ENCODE measurements at places on chromosomes 1 and 21.

DNA sequence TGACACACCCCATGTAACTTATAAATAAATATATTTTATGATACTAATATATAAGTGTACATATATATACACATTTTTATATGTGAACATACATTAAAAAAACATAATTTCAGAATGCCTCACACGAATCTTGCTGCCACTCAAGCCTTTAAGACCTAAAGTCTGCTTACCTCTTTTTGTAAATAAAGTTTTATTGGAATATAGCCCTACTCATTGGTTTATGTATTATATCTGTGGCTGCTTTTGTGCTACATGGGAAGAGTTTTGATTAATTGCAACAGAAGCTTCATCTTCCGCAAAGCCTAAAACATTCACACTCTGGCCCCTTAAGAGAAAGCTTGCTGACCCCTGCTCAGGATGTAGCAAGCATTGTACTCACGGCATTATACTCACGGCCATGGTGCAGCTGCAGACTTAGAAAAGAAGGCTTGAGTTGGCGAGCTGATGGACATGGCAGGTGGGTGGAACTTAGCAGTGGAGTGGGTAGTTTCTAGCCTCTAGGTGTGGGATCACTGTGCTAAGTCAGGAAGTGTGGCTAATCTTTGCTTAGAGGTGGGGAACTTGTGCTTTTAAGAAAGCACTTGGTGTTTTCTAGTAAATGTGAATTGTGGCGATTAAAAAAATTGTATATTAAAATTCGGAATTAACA, 80.8 kb downstream of the DYRK1A start:
- DNase-seq = no peak

- no peak for DNase-seq
Observed at GRCh38 chr1:83034851-83035250, 964.1 kb downstream of the TTLL7 start.

GRCh38 chr1:112513112-112513870, 4.5 kb downstream of the WNT2B start:
- DNase-seq = no peak

DNA sequence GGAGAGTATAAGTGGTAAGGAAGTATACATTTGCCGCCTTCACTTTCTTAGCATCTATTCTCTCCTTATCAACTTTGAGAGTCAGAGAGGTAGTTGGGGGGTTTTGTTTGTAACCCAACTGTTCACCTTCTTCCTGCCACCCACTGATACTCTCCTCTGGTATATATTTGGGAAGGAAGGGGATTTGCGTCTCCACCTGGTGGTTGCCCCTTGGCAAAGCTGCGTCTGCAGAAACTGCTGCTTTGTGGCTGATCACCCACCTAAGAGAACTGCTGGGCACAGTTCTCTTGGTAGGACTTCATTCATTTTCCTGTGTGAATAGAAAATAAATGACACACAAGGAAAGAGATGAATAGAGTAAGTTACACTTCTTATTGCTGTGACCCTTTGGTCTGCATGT, 87.0 kb downstream of the SYT14 start:
- DNase-seq = no peak

DNA sequence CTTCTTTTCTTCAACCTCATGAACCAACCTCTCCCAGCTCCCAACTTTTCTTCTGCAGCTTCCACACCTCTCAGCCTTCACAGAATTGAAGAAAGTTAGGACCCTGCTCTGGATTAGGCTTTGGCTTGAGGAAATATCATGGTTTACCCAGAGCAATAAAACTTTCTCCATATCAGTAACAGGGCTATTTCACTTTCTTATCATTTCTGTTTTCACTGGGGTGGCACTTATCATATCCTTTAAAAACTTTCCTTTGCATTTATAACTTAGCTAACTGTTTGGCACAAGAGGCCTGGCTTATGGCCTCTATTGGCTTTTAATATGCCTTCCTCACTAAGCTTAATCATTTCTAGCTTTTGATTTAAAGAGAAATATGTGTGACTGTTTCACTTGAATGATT, 9.4 kb upstream of the FAM3B start:
- no peak for DNase-seq

GRCh38 chr1:85582687-85583591, 2.4 kb downstream of the CCN1 start:
- DNase-seq = no peak

DNA sequence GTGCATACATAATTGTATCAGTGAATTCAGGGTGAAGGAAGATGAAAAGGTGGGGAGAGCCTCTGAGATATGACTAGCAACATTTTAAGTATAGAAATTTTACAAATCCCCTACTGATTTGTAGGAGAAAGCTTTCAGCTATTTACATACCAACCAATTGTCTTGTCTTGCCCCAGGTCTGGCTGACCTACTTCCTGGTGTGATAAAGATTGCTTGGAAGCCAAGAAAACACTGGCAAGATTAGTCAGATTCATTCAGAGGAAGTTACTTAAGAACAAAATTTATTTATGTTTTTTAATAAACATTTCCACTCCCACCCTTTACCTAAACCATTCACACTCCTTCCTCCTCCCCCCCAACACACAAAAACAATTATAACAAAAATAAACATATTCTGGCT, 17.5 kb downstream of the PTGS2 start:
- DNase-seq = no peak

- DNase-seq = no peak
Observed at GRCh38 chr1:153985341-153985912, 712 bp downstream of the RAB13 start.

GRCh38 chr1:221635305-221635704, 106.6 kb downstream of the DUSP10 start:
- no peak for DNase-seq

DNA sequence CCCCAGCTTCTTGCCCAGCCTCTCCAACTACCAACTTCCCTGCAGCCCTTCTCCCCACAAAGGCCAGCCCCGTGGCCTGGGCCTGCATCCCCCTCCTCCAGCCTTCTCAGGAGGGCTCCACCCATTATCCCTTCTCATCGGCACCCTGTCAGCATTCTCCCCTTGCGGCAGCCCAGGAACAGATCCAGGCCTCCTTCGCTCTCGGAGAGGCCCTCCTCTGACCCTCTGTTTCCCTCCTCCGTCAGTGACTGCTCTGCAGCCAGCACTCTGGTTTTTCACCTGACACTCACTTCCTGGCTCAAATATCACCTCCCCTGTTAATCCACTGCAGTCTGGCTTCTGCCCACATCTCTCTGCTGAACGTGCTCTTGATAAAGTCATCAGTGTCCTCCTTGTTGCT, 17.5 kb downstream of the ADGRB2 start:
- DNase-seq = no peak

- DNase-seq = no peak
Observed at GRCh38 chr1:9590945-9591668, 2.4 kb downstream of the TMEM201 start.

DNA sequence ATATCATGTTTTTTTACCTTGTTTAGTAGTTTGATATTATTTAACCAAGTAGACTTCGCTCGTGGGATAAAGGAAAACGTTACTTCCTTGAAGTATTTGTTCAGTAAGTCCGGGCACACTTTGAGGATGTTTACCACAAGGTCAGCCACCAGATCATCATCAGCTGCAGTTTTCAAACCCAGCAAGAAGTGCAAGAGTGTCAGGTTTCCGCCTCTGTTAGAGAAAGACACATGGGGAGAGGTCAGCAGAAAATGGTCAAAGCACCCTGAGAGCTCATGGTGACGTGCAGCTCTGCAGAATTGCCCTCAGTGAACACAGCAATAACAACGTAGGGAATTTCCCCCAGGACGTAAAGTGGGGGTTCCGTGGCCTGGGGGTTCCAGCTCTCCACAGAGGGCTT, 24.4 kb downstream of the URB1 start:
- no peak for DNase-seq

- no peak for DNase-seq
Observed at GRCh38 chr1:150409504-150410362, 45.8 kb downstream of the RPRD2 start.

GRCh38 chr21:43858806-43859648, 6.0 kb upstream of the AGPAT3 start:
- no peak for DNase-seq

- no peak for DNase-seq
Observed at GRCh38 chr1:51897699-51898031, 19.1 kb upstream of the NRDC start.

- DNase-seq = no peak
Observed at GRCh38 chr1:12539320-12539704, 78.7 kb downstream of the DHRS3 start.

- no peak for DNase-seq
Observed at GRCh38 chr1:6054596-6054995, 8.9 kb downstream of the KCNAB2 start.

DNA sequence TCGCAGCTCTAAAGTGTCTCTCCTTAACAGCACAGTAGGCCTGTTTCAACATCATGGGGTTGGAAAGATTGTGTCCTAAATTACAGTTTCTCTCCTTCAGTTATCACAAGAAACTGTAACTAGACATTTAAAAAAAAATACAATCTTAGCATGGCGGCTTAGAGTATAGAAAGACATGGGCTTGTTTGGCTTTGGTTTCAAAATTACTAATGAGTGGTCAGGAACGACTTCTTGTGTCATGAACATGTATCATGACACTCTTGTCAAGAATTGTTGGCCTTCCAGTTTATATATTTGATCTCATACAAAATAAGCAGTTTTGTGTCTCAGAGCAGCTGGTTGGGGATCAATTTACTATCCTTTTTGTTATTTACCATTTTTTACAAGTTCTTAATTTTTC, 2.1 kb downstream of the GJA8 start:
- no peak for DNase-seq

DNA sequence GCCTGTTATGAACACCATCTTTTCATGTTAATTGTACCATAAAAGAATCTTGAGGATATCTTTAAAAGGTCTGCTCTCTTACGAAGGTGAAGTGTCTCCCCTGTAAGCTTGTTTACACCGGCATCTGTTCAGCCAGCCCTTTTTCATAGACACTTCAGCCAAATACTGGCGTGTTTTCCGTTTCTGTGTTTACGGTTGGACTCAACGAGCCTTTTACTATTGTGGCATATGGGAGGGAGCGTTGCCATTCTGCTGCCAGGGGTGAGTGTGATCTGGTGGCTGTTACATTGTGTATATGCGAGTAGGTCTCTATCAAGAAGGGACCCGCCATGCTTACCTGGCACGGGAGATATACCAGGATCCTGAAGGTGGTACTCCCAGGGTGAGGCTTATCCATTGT, 433.8 kb downstream of the CAMTA1 start:
- DNase-seq = no peak

DNA sequence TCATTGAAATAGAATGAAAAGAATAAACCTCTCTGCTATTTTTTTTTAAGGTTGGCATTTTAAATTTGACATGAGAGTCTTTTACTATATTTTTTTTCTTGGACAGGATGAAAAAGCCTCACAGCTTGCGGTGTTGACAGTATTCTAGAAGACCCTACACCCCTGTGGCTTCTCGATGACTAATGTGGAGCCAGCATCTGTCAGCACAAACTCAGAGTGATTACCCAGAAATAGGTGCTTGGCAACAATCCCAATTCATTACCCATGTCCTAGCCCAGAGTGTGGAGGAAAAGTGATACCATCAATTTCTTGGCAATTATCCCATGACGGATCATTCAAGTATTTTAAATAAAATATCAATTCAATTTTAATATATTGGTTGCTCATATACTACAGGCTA, 186.8 kb upstream of the MAP1LC3C start:
- DNase-seq = no peak

DNA sequence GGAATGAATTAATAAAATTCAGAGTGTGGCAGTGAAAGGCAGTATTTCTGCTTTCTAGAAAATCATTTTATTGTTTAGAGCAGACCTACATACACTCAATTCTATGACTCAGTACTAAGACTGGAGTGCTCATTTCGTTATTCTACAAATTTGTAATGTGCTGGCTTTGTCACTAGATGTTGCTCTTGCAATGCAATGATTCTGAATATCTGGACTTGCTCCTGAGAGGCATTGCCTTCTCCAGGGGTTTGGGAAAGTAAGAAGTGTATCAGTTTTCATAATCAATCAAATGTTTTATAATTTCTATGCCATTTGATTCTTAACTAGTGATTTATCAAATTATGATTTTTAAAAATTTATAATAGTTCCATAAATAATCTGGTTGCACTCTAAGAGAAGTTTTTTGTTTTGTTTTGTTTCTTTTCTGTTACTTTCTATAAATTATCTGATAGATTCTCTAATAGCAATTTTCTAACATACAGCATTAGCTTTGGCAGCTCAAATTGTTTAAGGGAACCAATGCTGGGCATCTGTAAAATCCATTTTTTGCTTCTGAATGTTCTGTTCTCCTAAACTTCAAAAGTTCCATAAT, 280.5 kb upstream of the SGIP1 start:
- DNase-seq = peak; percentile 55

GRCh38 chr1:204528677-204529076, 12.5 kb downstream of the MDM4 start:
- DNase-seq = no peak

GRCh38 chr1:244340396-244340795, 111.3 kb downstream of the ADSS2 start:
- DNase-seq = no peak

GRCh38 chr1:156852418-156852874, 6.5 kb downstream of the INSRR start:
- no peak for DNase-seq

- DNase-seq = no peak
Observed at GRCh38 chr1:184330875-184331274, 56.0 kb upstream of the C1orf21 start.

- no peak for DNase-seq
Observed at GRCh38 chr1:230948301-230948700, 30.4 kb downstream of the TTC13 start.

- DNase-seq = no peak
Observed at GRCh38 chr1:183467687-183468086, 4.6 kb upstream of the SMG7 start.

GRCh38 chr21:32007456-32007855, 134.6 kb downstream of the HUNK start:
- no peak for DNase-seq

DNA sequence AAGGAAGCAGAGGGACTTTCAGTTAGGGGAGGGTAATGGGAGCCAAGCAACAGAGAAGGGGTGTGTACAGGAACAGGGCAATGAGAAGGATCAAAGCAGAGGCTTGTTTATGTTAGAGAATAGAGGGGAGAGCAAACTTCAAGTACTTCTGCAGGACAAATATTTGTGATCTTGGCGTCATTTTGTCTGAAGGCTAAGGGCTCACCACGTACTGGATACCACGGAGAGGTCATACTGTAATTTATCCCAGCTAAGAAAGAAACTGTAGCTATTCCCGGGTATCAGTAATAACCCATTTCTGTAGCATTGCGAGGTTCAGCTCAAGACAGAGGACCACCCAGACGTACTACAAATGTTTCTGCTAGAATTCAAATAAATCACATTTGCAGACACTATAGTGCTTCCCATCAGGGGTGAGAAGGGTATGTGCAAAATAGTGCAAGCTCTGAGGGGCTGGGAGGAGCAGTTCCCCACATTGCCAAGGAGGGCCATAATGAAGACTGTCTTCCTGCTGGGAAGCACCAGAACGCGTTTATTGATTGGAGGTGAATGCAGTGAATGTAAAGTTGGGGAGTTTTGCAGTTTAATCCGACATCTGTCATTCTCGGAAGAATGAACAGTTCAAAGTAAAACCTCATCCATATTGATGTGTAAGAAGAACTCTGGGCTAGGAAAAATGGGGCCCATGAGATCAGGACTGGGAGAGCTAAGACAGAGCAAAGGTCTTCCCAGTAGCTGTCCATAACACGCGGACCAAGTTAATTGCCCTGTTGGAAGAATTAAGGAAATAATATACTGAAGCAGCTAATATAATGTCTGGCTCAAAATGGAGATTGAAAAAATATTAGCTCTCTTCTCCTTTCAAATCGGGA, 136.9 kb downstream of the RWDD3 start:
- DNase-seq = no peak
